ENCODE measurements at places on chromosomes 16 and 17.

DNA sequence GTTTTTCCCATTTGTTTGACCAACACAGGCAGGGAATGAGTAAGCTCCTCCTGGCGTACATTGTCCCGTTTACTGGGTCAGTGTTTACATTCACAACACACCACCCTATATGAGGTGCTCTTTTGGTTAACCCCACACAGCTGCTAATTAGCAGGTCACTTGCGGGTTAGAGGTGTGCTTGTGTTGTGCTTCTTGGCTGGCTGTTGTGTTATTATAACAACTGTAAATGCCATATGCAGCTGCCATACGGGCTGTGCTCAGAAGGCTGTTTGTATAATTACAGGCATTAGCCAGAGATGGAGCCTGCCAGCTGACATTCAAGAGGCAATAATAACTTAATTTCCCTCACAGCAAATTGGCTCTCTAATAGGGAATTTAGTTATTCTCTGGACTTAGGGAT is 205.1 kb upstream of the ELAC2 start:
- no peak for DNase-seq

DNA sequence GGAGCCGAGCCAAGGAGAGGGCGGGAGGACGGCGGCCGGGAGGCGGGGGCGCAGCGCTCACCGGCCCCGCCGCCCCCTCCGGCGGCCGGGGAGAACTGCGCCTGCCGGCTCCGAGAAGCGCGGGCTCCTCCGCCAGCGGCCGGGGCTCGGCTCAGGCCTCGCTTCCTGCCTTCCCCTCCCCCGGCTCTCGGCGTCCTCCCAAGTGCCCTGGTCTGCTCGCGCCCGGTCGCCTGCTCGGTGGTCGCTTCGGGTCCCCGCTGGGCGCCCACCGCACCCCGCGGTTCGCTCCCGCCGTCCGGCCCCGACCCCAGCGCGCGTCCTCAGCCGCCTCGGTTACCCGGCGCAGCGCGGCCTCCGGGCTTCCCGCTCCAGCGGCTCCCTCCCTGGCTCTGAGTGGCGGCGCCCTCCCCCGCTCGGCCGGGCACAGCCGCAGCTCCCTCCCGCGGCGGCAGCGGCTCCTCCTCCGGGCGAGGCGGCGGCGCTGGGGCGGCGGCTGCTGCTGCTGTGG is 313 bp downstream of the UBTF start:
- peak; percentile 49 for DNase-seq

- DNase-seq = no peak
Observed at GRCh38 chr17:77924757-77925336, 33.7 kb upstream of the TNRC6C start.

DNA sequence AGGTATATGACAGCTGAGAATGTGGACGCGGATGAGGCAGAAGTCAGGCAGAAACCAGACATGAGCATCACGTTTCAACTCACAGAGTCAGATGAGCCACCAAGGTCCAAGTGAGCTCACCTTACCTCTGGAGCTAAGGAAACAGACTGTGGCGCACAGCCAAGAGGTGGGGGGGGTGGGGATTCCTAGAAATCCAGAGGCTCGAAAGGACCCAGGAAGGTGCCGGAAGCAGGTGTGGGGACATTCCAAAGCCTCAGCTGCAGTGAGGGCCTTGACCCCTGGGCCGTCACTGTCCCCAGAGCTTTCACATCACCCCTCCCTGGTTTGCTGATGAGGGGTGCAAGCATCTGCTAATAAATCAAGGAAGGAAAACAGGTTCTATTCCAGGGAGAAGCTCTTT is 29.3 kb upstream of the RCVRN start:
- no peak for DNase-seq

- no peak for DNase-seq
Observed at GRCh38 chr16:18979936-18980335, 3.8 kb upstream of the TMC7 start.

DNA sequence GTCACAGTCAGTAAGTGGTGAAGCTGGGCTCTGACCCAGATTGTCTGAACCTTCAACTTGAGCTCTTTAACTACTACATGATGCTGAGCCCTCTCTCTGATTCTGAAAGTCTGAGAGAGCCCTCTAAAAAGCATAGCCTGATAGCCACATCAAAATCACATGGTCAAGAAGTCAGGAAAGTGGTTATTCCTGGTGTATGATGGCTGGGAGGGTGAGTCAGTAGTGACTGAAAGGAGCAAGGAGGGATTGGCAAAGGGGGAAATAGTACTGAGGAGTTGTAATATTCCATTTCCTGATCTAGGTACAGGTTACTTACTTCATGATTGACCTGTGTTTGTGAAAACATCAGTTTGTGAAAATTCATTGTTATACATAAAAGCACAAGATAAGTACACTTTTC is 89.1 kb downstream of the SSH2 start:
- DNase-seq = no peak

GRCh38 chr17:11950771-11951519 is 46.3 kb downstream of the ZNF18 start:
- no peak for DNase-seq

DNA sequence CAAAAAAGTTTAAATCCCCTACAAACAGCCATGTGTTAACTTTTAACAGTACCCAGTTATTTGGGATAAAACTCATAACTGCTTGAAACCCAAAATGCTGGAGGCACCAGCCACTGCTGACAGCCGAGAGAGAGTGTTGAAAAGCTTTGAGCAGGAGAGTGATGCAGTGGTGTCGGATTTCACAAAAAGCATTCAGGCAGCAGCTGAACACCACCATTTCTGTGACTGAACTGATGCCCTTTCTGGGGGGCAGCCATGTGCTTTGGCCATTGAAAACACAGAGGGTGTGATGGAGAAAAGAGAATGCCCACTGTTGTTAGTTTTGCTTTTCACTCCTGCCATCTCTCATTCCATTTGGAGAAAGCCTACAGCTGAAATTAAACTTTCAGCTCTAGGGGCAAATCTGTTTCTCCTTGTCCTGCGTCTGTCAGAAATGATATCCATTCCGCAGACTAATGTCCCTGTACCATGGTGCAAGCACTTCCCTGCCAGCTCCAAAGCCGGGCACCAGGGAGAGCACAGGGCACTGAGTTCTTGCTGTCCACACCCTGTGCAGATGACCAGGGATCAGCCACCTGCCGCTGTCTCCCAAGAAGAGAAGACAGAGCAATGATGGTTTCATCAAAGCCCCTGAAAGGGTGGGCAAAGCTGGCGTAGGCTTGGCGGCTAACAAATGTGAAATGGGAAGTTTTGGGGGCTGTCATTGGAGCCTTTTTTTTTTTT is 16.6 kb upstream of the MLYCD start:
- DNase-seq = no peak

DNA sequence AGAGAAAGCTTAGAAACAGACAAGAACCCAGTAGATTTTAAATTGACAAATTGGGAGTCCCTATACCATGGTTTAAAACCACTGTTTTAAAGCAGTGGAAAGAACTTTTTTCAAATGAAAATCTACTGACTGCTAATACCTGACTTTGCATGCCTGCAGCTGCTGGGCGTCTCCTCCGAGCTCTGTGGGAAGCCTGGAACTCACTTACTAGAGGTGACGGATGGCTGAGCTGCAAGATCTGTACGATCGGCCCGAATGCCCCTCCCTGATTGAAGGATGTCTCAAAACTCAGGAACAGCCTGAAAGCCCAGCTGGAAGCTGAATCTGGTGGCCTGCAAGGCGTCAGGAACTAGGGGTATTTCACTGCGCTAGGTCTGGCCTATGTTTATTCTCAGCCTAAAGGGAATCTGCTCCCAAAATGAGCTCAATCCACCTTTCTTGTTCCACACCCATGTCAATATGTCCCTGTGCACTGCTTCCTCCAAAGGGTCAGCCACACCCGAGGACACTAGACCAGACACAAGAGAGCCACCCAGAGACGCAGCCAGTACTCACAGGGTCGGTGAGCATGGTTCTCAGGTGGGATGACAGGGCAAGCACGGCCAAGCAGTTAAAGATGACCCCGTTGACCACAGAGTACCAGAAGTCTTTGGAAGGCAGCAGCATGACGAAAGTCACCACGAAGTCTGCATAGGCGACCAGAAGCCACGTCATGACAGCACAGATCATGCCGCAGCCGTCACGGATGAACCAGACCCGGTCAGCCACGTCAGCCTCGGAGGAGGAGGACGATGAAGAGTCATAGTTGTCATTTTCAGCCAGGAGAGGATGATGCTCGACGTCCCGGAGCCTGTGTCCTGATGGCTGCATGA is 21.4 kb downstream of the ZDHHC7 start:
- DNase-seq = no peak

DNA sequence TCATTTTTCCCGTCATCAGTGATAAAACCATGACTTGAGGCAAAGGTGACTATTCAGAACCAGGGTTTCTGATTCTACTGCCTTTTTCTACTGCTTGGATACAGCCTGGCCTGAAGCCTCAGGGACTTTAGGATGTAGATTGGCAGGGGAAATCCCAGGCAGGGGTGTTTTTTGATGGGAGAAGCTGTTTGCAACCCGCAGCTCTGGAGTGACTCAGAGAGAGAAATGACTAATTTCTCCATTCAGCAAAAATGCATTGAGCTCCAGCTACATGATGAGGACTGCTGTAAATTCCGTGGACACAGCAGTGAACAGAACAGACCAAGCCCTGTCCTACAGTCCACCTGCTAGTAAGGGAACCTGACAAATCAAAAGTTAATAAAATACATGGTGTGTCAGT is 560.6 kb downstream of the CDH13 start:
- DNase-seq = no peak

GRCh38 chr16:78816499-78817195 is 717.2 kb downstream of the WWOX start:
- no peak for DNase-seq

DNA sequence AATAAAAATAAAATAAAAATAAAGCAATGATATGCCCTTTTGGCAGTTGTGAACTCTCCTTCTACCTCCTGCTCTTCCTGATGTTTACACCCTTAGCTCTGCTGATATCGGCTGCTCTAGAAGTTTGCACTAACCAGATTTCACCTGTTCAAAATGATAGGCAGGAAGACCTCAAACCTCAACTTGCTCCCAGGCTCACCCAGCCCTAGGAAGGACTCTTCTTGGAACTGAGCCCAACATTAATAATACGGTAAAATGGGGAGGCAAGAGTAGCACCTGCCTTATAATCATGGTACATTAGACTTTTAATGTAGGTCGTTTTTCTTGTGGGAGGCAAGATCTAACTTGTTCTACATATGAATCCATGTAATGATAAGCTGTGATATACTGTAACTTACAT is 61.2 kb upstream of the MED13 start:
- DNase-seq = no peak

DNA sequence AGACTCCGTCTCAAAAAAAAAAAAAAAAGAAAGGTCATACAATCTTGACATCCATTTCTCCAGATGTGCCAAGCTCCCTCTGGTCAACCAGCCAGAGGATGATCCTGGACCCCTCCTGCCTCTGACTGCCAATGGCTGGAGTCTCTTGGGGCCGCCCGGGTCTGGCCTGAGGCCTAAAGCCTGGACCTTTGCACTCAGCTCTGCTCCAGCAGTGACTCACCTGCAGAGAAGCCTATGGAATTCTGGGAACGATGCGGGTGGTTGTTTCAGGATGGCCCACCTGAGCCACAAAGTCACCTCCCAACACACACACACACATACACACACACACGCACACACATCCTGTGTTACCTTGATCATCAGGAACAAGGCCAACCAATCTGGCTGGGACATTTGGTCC is 64.0 kb upstream of the DNAH17 start:
- DNase-seq = no peak

GRCh38 chr17:40167685-40168261 is 9.5 kb upstream of the RAPGEFL1 start:
- DNase-seq = no peak

- DNase-seq = no peak
Observed at GRCh38 chr16:77969861-77970260, 52.5 kb upstream of the CLEC3A start.
